Amygdala (tissue), 56 donors: ENCODE measurements at places on chromosomes 2 and 18.

DNA sequence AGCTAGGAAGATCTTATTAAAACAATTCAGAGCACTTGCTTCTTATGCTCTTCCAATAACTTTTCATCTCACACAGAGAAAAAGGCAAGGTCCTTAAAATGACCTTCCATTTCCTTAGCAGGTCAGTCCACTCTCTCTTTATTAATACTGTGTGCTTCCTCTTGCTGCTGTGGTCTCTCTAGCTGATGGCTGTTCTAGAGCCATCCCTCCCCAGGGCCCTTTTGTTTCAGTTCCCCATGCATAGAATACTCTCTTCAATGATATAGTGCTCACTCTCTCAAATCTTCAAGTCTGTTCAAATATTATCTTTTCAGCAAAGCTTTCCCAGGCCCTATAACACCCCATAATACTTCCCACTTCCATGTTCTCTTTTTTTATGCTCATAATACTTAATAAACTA, 469.3 kb downstream of the METTL4 start:
- no peak for DNase-seq

GRCh38 chr2:17036361-17036760, 370.7 kb upstream of the CYRIA start:
- DNase-seq: no peak

DNA sequence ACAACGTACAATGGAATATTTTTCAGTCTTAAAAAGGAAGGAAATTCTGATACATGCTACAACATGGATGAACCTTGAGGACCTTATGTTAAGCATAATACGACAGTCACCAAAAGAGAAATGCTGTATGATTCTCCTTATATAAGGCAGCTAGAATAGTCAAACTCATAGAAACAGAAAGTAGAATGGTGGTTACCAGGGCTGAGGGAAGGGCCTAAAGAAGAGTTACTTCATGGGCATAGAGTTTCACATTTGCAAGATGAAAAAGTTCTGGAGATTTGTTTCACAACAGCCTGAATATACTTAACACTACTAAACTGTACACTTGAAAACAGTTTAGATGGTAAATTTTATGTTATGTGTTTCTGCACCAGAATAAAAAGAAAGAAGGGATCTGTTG, 113.3 kb downstream of the GALNT1 start:
- DNase-seq: no peak

- DNase-seq: no peak
Measured at GRCh38 chr18:21129566-21130216, 18.1 kb upstream of the ROCK1 start.

DNA sequence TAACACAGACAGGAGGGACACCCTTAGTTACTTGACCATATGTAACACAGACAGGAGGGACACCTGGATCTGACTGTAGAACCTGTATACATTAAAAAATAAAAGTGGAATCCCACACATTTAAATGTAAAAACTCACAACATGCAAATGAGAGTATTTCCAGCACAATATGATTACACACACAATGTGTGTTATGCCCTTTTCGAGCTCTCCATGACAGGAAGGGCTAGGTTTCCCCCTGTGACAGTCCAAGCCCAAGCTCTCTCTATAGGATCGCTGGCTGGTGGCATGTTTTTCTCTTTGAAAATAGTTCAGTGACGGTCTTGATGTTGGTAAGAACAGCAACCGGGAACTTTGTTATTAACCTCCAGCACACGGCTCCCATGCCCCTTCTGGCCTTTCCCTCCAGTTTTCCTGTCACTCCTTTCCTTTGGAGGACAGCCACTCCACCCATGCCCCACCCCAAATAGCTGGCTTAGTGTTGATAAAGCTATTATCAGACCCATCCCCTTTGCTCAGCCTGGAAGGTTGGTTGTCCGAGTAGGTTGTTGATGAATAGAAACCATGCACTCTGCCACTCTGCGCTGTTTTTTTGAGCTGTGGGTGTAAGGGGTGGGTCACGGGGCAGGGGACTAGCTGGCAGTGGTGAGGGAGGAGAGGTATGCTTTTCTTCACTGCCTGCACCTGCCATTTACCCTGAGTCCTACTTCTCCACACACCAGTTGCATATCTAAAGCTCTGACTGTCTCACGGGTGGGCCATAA, 2.7 kb downstream of the RASGRP3 start:
- no peak for DNase-seq

- peak; percentile 21 for DNase-seq
Measured at GRCh38 chr2:96485751-96486651, 19.2 kb downstream of the NEURL3 start.

DNA sequence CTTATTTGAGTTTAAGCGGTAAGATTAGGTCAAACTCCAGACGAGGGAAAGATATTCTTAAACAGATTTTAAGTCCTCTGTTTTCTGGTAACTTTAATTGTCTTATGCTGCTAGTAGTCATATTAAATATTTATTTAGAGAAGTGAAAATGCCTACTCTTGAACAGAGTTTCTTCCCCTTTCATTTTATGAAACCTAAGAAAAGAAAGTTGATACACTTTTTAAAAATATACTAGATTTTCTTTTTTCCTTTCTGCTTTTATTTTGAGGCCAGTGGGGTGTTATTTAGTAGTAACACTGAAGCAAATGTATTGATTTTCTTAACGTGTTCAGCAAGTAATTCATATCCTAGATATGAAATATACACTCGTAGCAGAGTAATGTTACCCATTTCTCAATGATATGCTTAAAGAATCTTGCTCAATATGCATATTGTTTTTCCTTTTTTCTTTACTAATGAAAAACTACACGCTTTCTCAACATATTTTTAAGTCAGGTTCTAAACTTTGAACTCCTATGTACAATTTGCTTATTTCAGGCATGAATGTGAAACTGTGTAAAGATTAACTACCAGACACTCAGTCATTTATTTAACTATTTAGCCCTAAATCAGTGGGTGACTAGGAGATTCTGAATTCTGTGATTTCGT, 691 bp downstream of the KYNU start:
- DNase-seq: no peak

DNA sequence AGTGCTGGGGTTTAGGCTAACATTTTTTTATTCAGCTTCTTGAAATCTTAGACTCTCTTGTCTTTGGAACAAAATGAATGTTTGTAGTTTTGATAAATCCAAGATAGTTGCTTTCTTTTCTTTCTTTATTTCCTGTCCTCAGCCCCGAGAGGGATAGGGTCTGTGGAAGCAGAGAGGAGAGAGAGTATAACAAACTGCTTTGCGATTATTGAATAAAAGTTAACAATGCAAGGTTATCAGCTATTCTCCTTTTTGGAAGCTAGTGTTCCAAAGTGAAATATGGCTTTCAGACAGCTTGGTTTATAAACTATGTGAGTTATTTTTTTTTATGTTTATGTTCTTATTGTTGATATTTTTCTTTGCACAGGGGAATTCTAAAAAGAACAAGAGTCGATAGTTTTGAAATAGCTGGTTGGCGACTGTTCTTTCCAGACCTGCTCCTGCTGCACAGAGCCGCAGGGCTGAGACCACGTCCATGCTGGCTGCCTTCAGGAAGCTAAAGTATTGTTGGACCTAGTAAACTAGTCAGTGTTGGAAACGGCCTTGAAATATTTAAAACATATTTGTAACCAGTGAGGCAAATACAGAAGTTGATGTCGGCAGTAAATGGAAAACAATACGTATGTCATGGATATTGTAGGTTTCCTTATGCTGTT, 15.5 kb upstream of the STON1 start:
- no peak for DNase-seq

GRCh38 chr2:137411585-137411984, 552.7 kb upstream of the HNMT start:
- DNase-seq: no peak

DNA sequence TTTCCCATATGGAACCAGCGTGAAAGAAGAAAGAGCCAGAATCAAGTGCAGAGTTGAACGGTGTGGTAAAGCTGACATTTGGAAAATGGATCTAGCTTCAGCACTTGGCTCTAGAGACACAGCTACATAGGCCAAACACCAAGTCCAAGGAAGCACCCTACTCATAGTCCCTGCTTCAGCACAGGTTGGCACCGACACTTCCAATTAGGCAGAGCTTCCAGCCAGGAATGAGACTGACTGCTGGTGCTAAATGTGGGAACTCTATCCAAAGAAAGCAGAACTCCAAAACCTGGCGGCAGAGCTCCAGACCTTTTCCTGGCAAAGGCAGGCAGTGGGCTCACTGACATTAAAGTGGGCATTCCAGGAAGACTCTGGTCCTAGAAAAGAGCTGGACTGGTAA, 125.4 kb upstream of the CTNNA2 start:
- no peak for DNase-seq

DNA sequence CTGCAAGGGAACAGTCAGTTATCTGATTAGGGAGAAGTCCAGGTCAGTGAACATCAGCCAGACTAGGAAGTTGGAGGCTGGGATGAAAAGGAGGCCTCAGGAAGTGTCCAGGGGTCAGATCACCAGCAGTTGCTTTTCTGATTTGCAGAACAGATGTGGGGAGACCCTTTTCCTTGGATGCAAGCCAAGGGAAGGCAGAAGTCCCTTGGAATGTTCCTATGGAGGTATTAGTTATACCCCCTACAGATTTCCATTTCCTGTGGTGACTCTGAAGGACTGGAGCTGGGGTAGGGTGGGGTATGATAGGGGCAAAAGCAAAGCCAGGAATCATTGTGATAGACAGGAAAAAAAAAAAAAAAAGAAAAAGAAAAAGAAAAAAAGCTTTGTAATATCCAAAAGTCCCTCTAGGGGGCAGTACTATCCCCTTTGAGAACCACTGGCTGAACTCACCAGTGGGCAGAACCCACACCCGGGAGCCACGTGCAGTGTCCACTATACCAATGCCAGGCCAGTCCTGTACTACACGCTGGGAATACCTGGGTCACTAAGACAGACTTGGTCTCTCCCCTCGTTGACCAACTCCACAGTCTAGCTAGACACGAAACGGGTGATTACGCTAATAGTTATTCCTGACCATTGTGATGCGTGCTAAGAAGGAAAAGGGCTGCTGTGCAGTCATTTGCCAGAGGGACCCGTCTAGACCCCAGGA, 7.4 kb downstream of the DYSF start:
- no peak for DNase-seq

- peak; percentile 85 for DNase-seq
Measured at GRCh38 chr18:11981192-11981542, at the start of gene IMPA2. Gene IMPA2, plus strand, starts transcription at chr18:11981507. Its CDS starts 163 bp downstream, at chr18:11981670.

DNA sequence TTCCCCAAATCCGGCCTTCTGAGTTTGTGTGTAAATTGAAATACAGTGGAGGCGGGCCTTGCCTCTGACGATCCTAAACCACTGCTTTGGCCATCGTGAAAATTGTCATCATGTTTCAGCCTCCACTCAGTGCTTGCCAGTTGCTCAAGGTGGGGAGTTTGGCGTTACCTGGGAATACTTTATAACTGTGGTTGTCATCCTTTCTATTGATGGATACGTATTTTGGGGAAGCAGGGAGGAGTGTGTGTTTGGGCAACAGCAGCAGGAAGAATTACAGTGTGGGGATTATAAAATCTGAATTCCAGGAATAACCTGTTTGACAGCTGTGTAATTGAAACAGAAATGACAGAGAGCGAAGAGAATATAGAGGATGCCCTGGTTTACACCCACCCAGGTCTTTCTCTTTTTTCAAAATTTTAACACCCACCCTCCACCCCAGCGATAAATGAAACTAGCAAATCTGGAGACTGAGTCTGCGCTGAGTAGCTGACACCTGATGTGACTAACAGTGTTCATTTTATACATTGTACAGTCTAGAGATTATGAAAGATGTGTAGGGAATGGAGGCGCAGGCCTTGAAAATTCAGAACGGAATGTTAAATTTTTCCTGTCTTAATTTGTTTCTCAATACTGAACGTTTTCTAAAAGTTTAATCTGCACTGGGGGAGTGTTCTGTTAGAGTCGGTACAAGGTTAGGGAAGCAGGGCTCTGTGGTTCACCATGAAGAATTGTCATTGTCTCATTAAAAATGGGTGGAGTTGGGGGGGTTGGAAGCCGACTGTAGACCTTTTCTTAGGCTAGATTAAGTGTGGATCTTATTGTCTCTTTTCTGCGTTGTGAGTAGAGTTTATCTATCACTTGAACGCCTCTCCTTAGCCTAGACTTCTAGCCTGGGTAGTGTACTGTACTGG, 1.6 kb downstream of the MAP4K4 start:
- no peak for DNase-seq

GRCh38 chr2:168821577-168821976, 19.1 kb downstream of the NOSTRIN start:
- DNase-seq: no peak
